ENCODE measurements at places on chromosomes 3 and 15. TPM values are rescaled to one million over a fixed set of nuclear protein-coding genes. Genes with fewer than 3 reads are reported as not detected.

LYZL4 gene
- total RNA-seq = not detected

RAD51 gene
- 20.5 TPM for total RNA-seq

GMPS gene
- 58.6 TPM for total RNA-seq

CCDC50 gene
- total RNA-seq = 47.4 TPM

ZNF501 gene
- total RNA-seq = 5.0 TPM

ZSCAN29 gene
- 45.6 TPM for total RNA-seq

PCSK6 gene
- 6.5 TPM for total RNA-seq

IDH3A gene
- 93.6 TPM for total RNA-seq

KLHL40 gene
- total RNA-seq = 0.12 TPM

FGD5 gene
- 15.3 TPM for total RNA-seq

AGBL1 gene
- 0.07 TPM for total RNA-seq

ATP8B4 gene
- 10.3 TPM for total RNA-seq

SCAMP5 gene
- 38.1 TPM for total RNA-seq

DNA sequence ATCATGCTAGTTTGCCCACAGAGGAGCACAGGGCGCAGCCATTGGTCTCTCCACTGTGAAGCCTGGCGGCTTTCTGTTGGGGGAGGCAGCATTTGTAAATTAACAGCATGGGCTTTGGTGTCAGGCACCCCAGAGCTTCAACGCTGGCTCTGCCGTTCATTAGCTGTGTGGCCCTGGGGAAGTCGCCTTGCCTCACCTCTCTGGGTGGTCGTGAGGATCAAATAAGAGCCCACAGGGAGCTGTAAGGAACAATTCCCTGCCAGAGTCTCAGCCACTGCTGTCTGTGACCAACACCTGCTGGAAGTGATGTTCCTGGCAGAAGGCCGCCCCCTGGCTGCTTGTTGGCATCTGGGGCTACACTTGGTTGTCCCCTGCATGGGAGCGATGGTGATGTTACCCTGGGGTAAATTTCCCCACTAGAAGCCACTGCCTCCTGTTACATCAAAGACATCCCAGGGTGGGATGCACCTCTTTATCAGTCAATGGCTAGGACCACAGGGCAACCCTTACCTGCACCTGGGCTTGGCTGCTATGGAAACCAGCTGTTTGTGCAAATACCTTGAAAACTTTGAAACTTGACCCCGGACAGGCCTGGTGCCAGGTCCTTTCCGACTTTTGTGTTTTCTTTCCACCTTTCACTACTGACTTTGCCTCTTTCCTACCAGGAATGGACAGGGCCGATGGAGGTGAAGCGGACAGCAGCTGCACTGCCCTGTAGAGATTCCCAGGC is 36.9 kb downstream of the DNASE1L3 start:
- no peak for DNase-seq

- DNase-seq = no peak
These were observed 134.8 kb upstream of the CNTN4 start for GRCh38 chr3:1963896-1964295.

DNA sequence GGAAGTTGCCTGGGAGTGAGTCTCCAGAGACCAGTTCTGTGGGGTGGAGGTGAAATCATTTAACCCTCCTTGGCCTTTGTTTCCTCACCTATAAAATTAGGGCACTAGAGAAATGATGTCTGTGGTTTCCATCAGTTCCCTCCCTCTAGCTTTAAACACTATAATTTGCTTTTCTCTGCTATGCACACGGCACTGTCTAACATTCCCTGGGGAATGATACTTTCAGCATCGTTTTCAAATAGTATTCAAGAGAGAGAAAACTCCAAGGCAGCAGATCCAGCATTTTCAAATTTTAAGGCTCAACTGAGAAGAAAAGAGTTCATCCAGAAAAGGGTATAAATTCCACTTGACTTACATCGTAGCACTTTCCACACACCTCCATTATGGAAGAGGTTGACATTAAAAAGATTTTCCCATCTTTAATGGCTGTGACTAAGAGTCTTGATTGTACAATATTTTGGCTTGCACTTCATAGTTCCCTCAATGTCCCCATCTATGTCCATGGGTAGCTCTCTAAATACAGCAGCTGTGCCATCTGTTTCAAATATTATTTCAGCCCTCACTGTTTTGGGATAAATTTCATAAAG is 137.7 kb upstream of the ZPLD1 start:
- DNase-seq = no peak

DNA sequence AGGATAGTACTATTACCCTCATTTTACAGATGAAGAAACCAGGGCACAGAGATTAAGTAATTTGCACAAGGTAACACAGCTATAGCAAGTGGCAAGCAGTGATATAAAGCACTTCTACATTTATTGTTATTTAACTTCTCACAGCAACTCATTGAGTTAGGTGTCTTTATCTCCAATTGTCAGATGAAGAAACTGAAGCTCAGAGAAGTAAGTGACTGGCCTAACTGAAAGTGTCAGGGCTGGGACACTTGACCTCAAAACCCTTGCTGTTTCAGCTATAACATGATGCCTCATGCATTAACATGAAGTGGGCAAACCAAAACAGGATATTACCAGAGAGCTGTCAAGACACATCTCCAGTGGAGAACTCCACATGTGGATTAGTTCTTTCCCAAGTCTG is 65.8 kb upstream of the LEKR1 start:
- no peak for DNase-seq

GRCh38 chr15:35958975-35959374 is 413.0 kb upstream of the DPH6 start:
- no peak for DNase-seq

DNA sequence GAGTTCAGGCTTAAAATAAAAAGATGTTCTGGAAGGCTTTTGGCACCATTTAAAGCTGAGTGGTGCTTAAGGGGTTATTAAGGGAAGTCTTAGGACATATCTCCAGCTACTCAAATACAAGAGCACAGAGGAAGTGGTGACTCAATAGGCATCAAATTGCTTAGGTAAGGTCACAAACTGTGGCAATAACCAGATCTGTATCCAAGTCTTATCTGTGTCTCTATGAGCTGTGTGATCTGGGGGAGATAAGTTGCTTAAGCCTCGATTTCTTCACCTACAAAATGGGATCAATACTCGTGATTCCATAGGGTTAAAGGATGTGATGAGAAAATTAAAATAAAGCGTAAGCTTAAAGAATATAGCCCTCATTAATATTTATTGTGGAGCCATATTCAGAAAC is 7.6 kb downstream of the HDC start:
- DNase-seq = no peak

DNA sequence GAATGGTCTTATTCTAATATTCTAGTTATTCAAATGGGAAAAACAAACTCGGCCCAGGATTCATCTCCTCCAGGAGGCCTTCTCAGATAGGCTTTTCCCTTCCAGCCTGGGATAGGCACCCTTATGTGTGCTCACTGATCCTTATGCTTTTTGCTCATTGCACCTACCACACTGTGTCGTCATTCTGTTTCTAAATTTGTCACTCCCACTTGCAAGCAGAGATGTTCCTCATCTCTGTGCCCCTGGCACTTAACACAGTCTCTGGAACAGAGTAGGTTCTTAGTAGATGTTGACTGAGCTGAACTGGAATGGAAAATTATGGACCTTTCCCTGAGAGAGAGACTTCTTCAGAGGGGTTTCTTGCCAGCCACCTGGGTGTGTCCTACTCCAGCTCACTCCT is 18.7 kb upstream of the SPG11 start:
- DNase-seq = no peak

- no peak for DNase-seq
These were observed 350.6 kb downstream of the FOXP1 start for GRCh38 chr3:71232895-71233294.

GRCh38 chr3:60754617-60755016 is 496.6 kb downstream of the FHIT start:
- DNase-seq = no peak

GRCh38 chr3:187802928-187803259 is 57.6 kb upstream of the BCL6 start:
- no peak for DNase-seq

DNA sequence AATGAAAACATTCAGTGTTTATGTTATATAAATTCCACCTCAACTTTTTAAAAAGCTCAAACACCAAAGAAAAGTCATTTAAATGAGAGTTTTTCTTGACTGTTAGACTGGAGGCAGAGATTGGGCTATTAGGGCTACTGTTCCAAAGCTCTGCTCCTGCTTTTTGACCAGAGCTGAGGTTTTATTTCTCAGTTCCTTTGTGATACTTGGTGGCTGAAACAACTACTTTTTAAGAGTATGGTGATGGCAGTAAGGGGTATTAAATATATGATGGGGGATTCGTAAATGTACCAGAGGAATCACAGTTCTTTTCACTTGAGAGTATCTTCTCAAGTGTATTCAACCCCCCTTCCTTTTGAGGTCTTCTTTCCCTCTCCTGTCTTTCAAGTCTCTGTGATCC is 186.1 kb upstream of the CGNL1 start:
- no peak for DNase-seq

DNA sequence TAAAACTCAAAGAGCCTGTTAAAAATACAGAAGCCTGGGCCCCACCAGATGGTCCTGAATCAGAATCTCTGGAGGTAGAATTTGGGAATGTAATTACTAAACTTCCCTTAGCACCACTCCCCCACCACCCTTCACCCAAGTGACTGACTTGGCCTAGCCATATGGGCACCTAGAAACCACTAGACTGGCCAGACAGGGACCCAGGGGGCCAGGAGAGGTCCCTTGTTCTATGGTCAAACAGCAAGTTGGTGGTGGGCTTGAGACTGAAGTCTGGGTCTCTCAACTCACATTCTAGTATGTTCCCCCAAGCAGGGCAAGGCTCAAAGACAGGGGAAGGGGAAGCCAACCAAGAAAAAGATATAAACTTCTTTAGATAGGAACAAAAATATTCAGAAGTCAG is 301.5 kb upstream of the TLE3 start:
- DNase-seq = no peak

GRCh38 chr3:30873671-30874070 is 20.8 kb downstream of the GADL1 start:
- DNase-seq = no peak

- no peak for DNase-seq
These were observed 566.8 kb downstream of the NTRK3 start for GRCh38 chr15:87689716-87690115.

- no peak for DNase-seq
These were observed 289.5 kb upstream of the RGMA start for GRCh38 chr15:93378558-93378957.

GRCh38 chr3:38276081-38276916 is 5.8 kb upstream of the SLC22A14 start:
- DNase-seq = no peak

GRCh38 chr15:51374131-51374530 is 32.7 kb downstream of the GLDN start:
- no peak for DNase-seq

GRCh38 chr15:68209735-68210408 is 4.7 kb upstream of the CALML4 start:
- DNase-seq = no peak

- DNase-seq = no peak
These were observed 369.8 kb downstream of the SV2B start for GRCh38 chr15:91469632-91470567.

DNA sequence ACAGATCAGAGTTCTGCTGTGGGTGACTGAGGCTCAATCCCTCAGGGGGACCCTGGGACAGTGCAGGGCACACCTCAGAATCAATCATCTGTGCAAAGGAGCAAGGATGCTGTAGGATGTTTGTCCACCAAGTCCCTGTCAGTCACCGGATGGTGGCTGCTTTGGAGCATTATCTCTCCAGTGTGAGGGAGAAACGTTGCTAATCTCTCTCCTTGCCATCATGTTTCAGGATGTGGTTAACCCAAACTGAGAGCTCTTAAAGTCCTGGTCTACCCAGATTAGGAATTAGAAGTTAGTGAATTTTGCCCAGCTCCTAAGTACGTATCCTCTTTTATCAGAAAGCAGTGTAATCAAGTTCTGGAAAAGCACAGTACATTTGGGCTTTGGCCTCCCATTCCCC is 26.2 kb upstream of the LRRC3B start:
- DNase-seq = no peak
